ENCODE measurements at places on chromosomes 6 and 20. TPM values are rescaled to one million over a fixed set of nuclear protein-coding genes. Genes with fewer than 3 reads are reported as not detected.

DNA sequence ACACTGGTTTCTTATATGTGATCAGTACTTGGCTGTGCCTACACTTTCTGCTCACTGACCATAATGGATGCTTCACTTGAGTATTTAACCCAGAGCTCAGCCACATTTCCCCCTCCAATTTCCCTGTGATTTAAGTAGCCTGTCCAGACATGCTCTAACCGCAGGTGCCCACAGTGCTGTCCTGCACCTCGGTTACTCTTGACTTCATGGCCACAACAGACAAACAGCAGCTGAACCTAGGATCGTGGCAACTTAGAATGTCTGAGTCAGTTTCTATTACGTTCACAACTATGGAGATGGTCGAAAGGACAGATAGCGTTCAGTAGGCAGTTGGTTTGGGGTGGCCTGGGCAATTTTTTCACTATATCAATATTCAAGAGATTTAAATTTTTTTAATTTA, 306.9 kb upstream of the SGK1 start:
- DNase-seq, result no peak

DNA sequence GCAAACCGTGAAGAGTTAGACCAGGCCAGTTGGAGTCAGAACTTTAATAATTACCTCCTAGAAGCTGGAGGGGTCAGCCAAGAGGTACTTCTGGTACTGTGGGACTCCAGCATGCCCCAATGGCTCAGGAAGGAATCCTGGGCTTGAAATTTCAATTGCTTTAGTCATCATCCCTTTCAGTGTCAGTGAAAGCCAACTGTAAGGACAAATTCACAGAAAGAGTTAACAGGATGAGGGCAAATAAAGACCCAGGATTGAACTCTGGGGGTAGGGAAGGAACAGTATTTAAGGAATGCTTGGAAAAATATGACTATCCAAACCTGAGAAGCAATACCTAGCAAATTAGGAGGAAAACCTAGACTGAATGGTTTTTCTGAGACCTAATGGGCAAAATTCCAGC, 735.1 kb upstream of the MARCKS start:
- peak; percentile 88 for DNase-seq

DNA sequence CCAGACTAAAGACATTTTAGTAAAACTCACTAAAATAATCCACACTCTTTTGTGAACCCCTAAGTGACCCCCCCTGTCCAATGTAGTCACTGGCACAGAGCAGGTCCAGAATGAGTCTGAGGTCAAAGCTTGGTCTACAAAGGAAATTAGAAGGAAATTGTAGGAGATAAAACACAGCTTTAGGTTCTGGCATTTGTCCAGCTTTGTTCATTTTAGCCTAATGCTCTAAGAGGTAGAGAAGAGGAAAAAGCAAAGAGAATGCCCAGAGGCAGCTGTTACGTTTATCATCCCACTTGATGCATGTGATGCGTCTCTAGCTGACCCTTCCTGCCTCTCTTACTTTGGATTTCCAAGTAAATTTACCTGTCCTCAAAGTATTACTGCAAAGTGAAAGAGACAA, 62.5 kb downstream of the CNKSR3 start:
- peak; percentile 72 for DNase-seq

GRCh38 chr6:87675004-87675681, 26.9 kb downstream of the AKIRIN2 start:
- DNase-seq, result no peak

The TPBG gene
- 101 TPM for total RNA-seq

The GPR6 gene
- total RNA-seq, result not detected

The TENT5A gene
- total RNA-seq, result 40.0 TPM

The TRAPPC3L gene
- not detected for total RNA-seq
